ENCODE measurements at places on chromosomes 1 and 21. TPM values are rescaled to one million over a fixed set of nuclear protein-coding genes. Genes with fewer than 3 reads are reported as not detected.

TMEM50A gene
- total RNA-seq = 102 TPM

ZNF683 gene
- not detected for total RNA-seq

GRCh38 chr21:45050345-45050796, 24.0 kb upstream of the ADARB1 start:
- no peak for DNase-seq

GBP5 gene
- 3.4 TPM for total RNA-seq

SRP9 gene
- 363 TPM for total RNA-seq

- no peak for DNase-seq
These were observed 54.1 kb downstream of the SERINC2 start for GRCh38 chr1:31467005-31467674.

DNA sequence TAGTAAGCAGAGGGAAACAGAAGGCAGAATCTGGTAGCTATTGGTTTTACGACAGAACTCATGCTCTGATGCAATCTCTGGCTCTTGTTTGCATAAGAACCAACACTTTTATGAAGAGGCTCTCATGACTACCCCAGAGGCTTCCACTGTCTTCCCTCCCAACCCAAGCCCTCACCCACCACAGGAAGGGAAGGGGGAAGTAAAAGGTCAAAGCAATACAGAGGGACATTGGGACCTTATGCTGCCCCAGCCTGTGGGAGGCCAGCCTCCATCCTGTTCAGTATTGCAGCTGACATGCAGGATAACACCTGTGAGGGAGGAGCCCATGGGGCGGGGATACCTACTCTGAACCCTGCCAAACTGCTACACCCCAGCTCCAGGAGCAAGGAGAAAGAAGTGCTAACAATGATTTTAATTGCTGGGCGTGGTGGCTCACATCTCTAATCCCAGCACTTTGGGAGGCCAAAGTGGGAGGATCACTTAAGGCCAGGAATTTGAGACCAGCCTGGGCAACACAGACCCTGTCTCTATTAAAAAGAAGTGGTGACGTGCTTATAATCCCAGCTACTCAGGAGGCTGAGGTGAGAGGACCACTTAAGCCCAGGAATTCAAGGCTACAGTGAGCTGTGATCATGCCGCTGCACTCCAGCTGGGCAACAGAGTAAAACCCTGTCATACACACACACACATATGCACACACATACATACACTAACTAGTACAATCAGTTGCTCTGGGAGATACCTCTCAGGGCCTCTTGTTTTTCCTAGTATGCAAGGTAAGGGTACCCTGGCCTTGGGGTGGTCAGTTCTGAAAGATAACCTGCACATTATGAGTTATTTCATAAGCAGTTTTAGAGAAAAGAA, 9.5 kb downstream of the MR1 start:
- DNase-seq = no peak

GRCh38 chr1:83115785-83116184, 883.1 kb downstream of the TTLL7 start:
- no peak for DNase-seq

- no peak for DNase-seq
These were observed 25.4 kb upstream of the CGN start for GRCh38 chr1:151485685-151486255.

DNA sequence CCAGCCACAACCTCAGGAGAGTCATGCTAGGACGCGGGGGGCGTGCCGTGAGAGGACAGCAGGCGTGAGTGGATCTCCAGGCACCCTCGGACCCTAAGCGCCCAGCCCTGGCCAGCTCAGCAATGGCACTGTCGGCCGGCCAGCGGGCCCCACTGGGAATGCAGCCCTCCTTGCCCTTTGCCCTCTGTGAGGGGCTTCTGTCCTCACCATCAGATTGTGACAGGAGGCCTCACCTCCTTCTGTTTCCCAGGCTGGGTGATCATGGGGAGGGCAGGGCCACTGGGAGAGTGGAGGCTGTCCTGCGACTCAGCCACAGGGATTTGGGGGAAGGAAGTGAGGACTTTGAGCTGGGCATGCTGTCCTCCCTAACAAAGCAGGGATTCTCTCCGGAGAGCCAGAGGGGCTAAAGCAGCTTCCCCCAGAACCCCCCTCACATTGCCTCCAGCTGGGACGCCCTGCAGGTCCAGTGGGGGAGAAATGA, 6.6 kb upstream of the LRRC3 start:
- no peak for DNase-seq

DNA sequence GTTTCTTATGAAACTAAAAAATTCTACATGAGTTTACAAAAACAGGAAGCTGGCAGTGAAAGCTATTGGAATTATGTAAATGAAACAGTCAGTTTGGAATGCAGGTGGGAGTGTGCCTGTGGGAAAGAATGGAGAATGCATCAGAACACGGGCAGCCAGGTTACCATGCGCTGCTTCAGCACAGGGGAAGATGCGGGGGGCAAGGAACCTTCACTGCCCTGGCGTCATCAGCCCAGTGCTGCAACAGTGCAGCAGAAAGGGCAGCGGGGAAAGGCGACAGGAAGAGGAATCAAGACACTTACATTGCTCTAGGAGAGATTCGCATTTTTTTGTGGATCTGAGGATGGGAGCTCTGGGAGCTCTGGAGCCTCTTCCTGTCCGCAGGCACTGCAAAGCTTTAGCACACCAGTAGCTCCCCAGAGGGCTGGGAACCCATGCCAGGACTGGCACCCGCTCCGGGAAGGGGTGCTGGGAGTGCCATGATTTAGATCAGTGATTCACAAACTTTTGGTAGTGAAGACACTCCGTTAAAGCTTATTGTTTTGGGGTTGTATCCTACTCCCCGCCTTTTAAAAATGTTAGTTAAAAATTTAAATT, 64.1 kb upstream of the WDR26 start:
- DNase-seq = peak; percentile 93

- no peak for DNase-seq
These were observed 20.7 kb upstream of the EDEM3 start for GRCh38 chr1:184775329-184775728.

SLC45A1 gene
- 0.06 TPM for total RNA-seq

GJA4 gene
- not detected for total RNA-seq

- DNase-seq = no peak
These were observed 3.6 kb downstream of the CERS2 start for GRCh38 chr1:150970808-150971582.

- no peak for DNase-seq
These were observed 18.9 kb upstream of the SPATC1L start for GRCh38 chr21:46203203-46203600.
